Activated CD4-positive, alpha-beta memory T cell treated with anti-CD3 and anti-CD28 coated beads for 36 hours (primary cell): ENCODE measurements at places on chromosomes 16 and 17. TPM values are rescaled to one million over a fixed set of nuclear protein-coding genes. Genes with fewer than 3 reads are reported as not detected.

- H3K36me3 ChIP-seq = peaks cover 15% of the 10 kb centered on the region
- H3K27ac ChIP-seq = no peak overlapping the region
- DNase-seq = no peak
- H3K4me3 ChIP-seq = no peak overlapping the region
Observed at GRCh38 chr17:79000396-79001189, 9.0 kb downstream of the CANT1 start.

- no peak overlapping the region for H3K27ac ChIP-seq
- H3K4me3 ChIP-seq = no peak overlapping the region
- no peaks in the 10 kb centered on the region for H3K4me1 ChIP-seq
- no peaks in the 10 kb centered on the region for H3K36me3 ChIP-seq
Observed at GRCh38 chr17:81468111-81468769, 44.4 kb downstream of the ACTG1 start.

GRCh38 chr17:31472137-31472536, 80.7 kb downstream of the RAB11FIP4 start:
- no peaks in the 10 kb centered on the region for H3K36me3 ChIP-seq
- no peak for DNase-seq
- H3K4me3 ChIP-seq = no peak overlapping the region
- no peak overlapping the region for H3K27ac ChIP-seq
- H3K4me1 ChIP-seq = peaks cover 5% of the 10 kb centered on the region
- peaks cover 1% of the 10 kb centered on the region for H3K27me3 ChIP-seq

GRCh38 chr16:31698901-31699300, 171.2 kb downstream of the AHSP start:
- DNase-seq = no peak
- H3K4me1 ChIP-seq = peaks cover 28% of the 10 kb centered on the region
- H3K36me3 ChIP-seq = peaks cover 19% of the 10 kb centered on the region

- DNase-seq = peak; percentile 92
- H3K27ac ChIP-seq = peak overlapping the region; percentile 87
- peaks cover 14% of the 10 kb centered on the region for H3K36me3 ChIP-seq
- H3K4me1 ChIP-seq = peaks cover 34% of the 10 kb centered on the region
- peak overlapping the region; percentile 86 for H3K4me3 ChIP-seq
Observed at GRCh38 chr16:67013823-67014633, 14.9 kb upstream of the CBFB start.

- peaks cover 34% of the 10 kb centered on the region for H3K36me3 ChIP-seq
- peak within 1 kb of the TSS; percentile 98 for H3K27ac ChIP-seq
- H3K27me3 ChIP-seq = no peaks in the 10 kb centered on the region
Observed at GRCh38 chr16:29745853-29746345, at the start of gene C16orf54. TSS of gene C16orf54 (minus strand) at chr16:29745990. CDS start at chr16:29744951, 1,039 bp downstream.

DNA sequence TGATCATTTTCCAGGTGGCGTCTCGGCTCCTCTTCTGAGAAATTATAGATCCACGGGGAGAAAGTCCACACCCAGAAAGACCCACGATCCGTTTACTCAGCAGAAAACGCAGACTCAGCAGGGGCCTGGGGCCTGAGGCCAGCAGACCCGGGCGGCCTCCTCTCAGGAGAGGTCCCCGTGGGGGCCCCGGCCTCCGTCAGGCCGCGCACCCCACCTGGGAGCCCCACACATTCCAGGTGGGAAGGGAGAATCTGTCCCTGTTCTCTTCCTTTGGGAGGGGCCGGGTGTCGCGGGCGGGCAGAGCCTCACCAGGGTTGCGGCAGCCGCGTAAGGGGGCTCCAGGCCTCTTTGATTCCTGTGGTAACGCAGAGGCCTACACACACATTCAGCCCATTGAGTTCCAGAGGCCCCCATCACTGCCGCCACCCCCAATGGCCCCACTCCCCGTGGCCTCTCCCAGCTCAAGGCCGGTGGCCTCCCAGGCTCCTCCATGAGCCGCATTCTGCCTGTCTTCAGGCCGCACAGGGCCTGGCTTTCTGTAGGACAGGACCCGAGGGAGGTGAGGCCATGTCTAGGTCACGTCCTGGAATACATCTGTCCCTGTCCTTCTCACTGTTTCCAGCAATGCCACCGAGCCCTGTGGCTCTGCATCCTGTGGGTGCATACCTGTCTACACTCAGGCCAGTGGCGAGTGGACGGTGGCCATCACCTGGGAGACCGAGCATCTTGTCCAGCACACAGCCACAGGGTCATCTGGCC, 1.6 kb upstream of the IGFALS start:
- no peaks in the 10 kb centered on the region for H3K27me3 ChIP-seq
- H3K4me1 ChIP-seq = no peaks in the 10 kb centered on the region
- no peak for DNase-seq
- no peak overlapping the region for H3K4me3 ChIP-seq
- H3K27ac ChIP-seq = no peak overlapping the region

DNA sequence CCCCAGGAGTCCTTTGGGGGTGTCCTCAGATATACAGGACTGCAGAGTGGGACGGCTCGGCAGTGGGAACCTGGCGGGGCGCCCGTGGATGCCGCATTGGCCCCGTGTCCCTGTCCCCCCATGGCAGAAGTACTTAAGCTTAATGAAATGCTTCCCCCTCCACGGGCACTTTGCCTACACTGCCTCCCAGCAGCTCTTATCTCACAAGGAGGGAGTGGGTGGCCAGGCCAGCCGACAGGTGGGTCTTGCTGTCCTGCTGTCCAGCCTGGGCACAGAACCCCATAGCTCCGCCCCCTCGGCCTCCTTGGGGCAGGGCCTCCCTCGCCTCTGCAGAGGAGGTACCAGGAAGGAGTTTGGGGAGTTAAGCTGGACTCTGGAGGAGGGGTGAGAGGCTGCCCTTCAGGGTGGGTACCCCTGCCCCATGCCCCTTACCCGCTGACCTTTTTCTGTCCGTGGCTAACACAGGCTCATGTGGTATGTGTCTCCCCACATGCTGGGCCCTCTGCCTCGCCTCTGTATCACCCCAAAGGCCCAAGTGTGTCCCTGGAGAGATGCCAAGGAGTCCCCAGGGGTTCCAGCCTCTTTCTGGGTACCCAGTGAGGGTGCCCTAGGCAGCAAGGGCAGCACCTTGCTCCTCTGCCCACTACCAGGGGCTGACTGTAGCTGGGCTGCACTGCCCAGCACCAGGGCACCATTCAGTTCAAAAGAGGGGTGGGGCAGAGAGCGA, 8.7 kb downstream of the THRA start:
- H3K4me1 ChIP-seq = peaks cover 49% of the 10 kb centered on the region
- no peak overlapping the region for H3K4me3 ChIP-seq

Gene PLA2G10
- not detected for total RNA-seq
